ENCODE measurements at places on chromosomes 13 and 19.

GRCh38 chr13:90485436-90485835 is 862.1 kb upstream of the MIR17HG start:
- no peak for DNase-seq

DNA sequence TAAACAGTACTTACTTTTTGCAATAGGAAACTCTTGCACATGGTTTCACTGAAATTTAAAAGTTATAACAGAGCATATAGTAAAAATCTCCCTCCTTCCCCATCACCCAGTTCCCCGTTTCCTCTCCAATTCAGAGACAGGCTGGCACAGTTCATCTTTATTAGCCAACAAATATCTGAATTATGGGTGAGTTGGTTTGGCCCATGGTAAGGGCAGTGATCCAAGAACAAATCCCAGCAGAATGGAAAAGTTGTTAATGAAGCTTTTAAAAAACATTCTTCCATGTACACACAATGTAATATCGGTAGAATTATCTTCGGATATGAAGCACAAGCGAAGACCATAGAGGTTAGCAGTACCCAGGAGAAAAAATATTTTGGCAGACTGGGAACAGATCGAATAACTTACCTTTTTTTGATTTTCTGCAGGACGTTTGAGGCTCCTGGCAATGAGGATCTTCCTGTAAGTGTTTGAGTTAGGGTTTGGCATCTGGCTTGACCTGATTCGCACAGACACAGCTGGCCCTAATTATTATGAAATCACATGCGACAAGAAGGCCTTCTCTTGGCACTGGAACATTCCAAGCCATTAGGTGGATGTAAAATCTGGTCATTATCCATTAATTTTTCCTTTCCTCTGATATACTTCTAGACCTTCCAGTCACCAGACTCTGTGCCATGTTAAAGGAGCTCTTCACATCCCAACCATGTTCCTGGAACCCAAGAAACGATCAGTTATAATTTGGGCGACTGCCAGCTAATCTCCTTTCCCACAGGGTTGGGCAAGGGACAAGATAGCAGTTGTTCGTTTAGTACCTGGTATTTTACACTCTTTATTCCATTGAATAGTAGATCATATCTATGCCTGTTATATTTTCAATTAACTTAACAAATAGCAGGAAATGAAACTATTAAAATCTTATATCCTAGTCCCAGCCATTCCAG is 139.4 kb upstream of the TSC22D1 start:
- DNase-seq: no peak

- DNase-seq: no peak
Measured at GRCh38 chr13:26941345-26942174, 181.0 kb upstream of the GPR12 start.

- DNase-seq: no peak
Measured at GRCh38 chr13:79742923-79743322, 262.0 kb downstream of the NDFIP2 start.

DNA sequence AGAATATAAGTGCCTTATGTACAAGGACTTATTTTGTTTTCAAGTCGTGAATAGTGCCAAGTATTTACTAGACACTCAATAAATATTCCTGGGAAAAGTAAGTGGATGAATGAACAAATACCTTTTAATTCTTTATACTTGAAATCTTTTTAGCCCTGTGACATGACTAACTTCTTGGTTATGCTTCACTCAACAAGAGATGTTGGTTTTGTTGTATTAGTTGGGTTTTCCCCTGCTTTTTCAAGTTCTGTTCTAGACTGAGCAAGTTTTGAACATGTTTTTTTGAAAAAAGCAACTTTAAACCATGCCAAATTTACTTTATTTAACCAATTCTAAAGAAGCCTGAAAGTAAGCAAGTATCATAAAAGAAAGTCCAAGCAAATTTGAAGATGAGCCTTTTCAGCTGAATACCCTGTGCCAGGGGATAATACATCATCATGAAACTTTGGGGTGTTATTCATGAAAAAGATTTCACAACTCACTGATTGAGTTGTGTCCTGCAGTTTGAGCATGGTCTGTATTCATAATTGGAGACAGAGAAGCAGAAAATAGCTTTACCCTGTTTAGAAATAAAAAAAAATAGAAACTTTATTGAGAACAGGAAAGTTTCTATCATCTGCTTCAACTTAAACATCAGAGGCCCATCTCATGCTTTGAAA is 11.1 kb downstream of the LMO7 start:
- DNase-seq: no peak

- DNase-seq: no peak
Measured at GRCh38 chr19:681029-682019, 5.1 kb downstream of the FSTL3 start.

- DNase-seq: no peak
Measured at GRCh38 chr13:66574606-66575005, 655.5 kb downstream of the PCDH9 start.

DNA sequence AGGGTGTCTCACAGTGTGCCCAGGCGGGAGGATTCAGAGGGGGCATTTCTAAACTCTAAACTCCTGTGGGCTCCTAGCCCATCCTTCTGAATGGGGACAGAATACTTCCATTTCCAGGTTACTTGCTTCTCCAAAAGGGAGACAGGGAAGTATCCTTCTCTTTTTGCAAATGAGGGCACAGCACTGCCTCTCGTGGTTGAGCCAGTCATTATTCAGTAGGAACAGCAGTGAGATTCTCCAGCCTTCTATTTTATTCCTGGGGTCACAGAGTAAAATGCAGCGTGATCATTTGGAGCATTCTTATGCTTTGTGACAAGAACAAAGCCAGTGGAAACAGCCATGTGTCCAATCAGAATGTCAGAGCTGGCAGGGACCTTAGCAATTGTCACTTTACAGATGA is 15.7 kb upstream of the TSHZ3 start:
- no peak for DNase-seq

GRCh38 chr13:99819967-99820366 is 151.6 kb downstream of the ZIC5 start:
- no peak for DNase-seq

- no peak for DNase-seq
Measured at GRCh38 chr13:24670961-24671381, 9.2 kb upstream of the ATP12A start.

DNA sequence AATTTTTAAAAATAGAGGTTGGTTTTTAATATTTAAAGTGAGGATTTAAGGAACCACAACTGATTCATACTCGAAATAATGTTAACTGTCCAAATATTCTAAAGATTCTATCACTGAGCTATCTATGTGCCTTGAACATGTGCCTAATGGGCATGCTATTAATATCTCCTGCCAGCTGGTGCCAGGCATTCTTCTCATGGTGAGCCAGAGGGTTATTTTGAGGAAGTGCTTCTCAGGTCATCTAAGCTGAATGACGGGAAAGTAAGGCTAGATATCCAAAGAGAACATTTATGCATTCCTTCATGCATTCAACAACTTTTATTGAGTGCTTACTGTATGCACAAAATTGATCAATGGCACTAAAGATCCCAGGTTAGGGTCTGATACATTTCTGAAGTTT is 138.2 kb downstream of the PIBF1 start:
- DNase-seq: no peak

DNA sequence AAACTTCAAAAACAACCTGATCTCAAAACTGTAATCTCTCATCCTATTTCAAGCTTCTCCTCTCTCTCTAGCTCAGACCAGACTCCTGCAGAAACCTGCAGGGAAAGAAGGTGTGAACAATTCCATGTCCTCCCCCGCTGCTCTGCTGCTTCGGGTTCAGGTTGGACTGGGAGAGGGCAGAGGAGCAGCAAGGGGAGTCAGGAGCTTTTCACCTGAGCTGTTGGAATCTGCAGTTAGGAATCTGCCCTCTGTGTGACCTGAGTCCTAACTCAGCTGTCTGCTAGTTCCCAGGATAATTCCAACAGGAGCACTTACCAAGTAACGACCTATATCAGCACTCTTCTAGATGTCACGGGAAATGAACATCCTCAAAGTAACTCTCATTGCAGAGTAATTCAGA is 118.3 kb downstream of the DNAJC15 start:
- DNase-seq: no peak

DNA sequence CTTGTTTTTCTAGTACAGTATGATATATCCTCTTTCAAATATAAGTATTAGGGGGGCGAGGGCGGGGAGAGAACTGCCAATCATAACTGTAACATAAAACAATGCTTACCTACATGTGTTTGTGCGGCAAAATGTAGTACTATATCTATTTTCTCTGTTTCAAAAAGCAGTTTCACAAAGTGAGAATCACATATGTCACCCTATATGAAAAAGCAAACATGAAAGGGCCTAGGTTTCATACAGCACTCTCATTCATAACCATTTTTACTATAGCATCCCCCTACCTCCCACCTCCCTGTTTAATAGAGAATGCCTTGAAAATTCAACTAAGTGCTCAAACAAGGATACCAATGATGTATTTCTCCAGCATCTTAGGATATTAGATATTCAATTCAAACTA is 5.2 kb downstream of the TGDS start:
- DNase-seq: no peak

GRCh38 chr19:7004313-7004931 is 16.8 kb downstream of the MBD3L2B start:
- no peak for DNase-seq

GRCh38 chr13:113098162-113098732 is 7.3 kb upstream of the F7 start:
- DNase-seq: no peak

- DNase-seq: no peak
Measured at GRCh38 chr13:45895881-45896280, 44.3 kb upstream of the SIAH3 start.

DNA sequence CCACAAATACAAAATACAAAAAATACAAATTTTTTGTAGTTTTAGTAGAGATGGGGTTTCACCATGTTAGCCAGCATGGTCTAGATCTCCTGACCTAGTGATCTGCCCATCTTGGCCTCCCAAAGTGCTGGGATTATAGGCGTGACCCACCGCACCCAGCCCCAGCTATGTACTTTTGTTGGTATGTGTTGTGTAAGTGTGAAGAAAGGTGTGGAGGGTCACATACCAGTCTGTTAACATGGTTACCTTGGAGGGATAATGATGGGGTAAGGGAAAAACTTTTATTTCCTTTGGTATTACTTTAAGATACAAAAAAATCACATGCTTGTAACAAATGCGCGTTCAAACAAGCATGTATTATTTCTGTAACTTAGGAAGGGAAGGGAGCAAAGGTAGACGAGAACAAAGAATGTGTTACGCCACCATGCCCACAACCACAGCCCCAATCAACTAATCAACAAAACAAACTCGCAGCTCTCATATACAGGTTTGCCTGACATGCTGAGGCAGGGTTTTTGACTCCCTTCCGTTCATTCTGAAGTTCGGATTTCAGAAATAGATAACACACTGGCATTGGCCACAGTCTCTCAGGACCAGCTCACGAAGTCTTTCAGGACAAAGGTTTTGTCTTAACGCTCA is 13.5 kb upstream of the VWA8 start:
- no peak for DNase-seq

DNA sequence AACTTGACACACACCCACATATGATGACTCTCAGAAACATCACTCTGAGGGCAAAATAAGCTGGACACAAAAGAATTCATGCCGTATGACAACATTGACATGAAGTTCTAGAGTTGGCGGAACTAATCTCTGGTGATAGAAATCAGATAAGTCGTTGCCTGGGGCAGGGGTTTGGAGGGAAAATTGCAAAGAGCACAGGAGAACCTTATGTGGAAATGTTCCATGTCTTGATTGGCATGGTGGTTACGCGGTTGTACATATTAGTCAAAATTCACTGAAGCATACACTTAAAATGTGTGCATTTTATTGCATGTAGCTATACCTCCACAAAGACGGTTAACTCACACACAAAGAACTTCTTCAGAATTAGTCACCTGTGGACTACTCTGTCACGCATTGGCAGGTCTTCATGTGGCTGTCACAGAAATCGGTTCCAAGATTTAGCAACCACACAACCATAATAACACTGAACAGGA is 137.8 kb upstream of the GJB6 start:
- DNase-seq: no peak

DNA sequence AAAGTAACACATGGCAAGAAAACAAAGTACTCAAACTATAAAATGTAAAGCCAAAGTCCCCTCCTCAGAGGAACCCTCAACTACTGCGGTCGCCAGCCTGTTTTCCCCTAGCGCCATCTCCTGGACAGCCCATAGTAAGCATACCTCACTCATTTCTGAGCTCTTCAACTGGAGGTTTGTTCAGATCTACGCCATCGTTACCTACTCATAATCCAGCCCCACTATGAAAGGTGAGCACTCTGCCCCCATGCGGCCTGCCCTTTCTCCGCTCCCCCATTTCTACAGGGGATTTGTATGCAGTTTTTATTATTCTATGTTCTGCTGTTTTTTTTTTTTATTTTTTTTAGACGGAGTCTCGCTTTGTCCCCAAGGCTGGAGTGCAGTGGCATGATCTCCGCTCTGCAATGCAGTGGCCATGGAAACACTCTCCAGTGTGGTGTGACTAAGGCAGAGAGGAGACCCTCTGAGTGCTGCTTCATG is 26.2 kb downstream of the OPA3 start:
- DNase-seq: peak; percentile 30

DNA sequence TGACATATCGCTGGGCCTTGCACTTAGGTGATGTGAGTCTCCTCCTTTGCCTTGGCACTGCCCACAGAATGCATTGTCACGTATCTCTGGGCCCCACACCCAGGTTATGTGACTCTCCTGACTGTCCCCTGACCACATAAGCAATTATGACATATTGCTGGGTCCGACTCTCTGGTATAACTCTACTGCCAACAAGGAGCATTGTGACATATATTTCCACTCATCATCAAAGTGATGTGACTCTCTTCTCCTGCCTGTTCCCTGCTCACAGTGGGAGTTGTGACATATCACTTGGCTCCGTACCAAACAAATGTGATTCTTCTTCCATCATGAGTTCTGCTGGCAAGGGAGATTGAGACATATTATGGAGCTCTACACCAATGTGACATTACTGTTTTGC is 15.4 kb upstream of the ZNF681 start:
- no peak for DNase-seq

GRCh38 chr13:110442930-110443621 is 118.4 kb downstream of the RAB20 start:
- DNase-seq: no peak

DNA sequence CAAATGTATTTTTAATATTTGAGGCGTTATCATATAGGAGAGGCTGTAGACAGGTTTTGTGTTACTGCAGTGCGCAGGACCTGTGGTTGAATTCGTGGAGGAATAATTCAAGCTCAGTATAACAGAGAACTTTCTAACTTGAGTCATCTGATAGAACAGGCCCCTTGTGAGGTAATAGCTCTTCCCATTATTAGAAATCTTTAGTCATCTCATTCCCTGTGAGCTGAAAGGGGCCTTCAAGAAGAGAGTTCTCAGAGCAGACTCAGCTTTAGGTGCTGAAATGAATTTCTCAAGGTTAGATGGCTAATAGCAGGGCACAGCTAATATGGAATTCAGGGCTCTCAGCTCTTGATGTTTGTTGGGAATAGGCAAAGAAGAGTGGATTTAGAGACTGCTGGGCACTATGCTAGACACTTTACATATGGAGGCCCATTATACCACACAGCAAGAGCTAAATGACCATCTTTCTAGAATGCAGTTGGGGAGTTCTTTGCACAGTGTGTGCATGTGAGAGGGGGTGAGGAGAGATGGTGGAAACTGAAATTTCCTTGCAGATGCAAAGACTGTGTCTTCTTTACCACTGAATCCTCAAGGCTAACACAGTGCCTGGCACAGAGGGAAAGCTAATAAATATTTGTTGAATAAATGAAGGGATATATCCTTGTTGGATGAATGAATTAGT is 89.5 kb downstream of the DGKH start:
- no peak for DNase-seq
